ENCODE measurements at places on chromosomes 16 and 17.

DNA sequence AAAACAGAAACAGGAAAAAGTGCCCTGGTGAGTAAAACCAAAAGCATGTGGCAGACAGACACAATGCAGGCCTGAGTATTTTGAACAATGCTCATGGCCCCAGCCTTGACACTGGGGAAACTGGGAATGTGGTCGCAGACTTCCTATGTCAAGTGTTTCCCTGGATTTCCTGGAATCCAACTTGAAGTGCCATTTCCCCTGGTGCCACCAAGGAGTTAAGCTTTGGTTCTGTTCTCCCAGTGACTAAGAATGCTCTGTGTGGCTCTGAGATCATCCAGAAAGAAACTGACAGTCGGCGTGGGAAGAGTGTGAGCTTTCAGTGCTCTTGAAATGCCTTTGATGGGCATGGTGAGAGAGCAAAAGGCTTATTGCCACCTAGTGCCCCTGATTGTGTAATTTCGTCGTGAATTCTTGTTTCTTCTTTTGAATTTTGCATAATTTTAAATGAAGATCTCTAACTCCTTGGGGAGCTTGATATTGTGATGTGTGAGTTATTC lies 96.0 kb downstream of the YPEL2 start:
- peak; percentile 29 for DNase-seq

- DNase-seq = no peak
These were observed 437.2 kb downstream of the HS3ST3B1 start for GRCh38 chr17:14737984-14738651.

GRCh38 chr17:49511810-49512209 lies 16.7 kb downstream of the NGFR start:
- DNase-seq = no peak

DNA sequence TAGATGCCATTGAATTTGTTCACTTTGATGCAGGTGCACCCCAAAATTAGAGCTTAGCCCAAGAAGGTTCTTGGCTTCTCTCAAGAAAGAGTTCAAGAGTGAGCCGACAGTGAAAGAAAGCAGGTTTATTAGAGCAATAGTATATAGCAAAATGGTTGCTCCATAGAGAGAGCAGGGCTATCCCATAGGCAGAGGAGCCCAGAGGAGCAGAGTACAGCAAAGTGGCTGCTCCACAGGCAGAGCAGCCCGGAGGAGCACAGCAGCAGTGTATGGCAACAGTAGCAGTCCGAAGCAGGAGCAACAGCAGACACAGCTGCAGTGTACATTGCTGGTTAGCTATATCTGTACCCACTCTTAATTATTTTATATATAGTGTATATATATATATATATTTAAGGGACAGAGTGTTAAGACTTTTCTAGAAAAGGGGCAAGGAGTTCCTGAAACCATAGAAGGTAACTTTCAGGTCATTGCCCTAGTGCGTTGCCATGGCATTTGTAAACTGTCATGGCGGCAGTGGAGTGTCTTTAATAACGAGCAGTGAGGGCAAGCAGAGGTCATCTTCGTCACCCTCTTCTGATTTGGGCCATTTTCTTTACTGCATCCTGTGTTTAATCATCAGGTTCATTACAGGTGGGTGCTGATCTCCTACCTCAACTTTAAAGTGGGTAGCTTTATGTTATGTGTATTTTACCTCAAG lies 222.7 kb downstream of the CYB561 start:
- no peak for DNase-seq

- peak; percentile 81 for DNase-seq
These were observed 14.6 kb downstream of the ATP5PD start for GRCh38 chr17:75031972-75032719.

- no peak for DNase-seq
These were observed 127.9 kb upstream of the CDH11 start for GRCh38 chr16:65249768-65250167.

DNA sequence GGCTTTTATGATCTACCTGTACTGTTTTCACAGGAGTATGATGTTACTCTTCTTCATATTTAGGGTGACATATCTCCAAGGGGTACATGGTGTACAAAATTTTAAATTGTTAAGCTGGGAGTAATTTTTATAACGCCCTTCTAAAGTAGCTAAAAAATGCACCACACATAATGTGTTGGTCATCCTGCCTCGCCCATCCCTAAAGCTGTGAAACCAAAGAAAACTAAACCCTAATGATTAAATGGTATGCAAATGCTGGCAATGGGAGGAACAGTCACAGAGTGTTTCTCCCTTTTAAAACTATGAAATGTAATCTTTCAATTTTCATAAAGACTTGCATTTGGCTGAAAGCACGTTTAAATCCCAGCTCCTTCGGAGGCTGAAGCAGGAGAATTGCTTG lies 2.0 kb upstream of the KRT24 start:
- DNase-seq = no peak

- DNase-seq = no peak
These were observed 18.3 kb downstream of the IL4R start for GRCh38 chr16:27332105-27332504.

DNA sequence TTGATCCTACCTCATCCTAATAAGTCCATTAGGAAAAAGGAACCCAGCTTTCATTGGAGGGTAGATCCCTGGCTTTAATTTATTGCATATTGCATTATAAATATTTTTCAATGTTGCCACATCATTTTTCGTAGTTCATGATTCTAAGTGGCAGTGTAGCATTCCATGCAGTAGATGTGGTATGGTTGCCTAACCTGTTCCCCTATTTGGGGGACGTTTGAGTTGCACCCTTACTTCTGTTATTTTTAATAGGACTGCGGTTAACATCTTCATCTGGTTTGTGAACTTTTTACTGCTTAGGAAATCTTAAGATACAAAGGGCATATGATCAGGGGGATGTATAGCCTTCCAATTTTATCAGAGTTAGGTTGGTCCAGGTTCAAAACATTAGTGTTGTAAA lies 5.4 kb downstream of the SCPEP1 start:
- no peak for DNase-seq

- peak; percentile 49 for DNase-seq
These were observed 3.6 kb upstream of the XAF1 start for GRCh38 chr17:6752068-6752909.

DNA sequence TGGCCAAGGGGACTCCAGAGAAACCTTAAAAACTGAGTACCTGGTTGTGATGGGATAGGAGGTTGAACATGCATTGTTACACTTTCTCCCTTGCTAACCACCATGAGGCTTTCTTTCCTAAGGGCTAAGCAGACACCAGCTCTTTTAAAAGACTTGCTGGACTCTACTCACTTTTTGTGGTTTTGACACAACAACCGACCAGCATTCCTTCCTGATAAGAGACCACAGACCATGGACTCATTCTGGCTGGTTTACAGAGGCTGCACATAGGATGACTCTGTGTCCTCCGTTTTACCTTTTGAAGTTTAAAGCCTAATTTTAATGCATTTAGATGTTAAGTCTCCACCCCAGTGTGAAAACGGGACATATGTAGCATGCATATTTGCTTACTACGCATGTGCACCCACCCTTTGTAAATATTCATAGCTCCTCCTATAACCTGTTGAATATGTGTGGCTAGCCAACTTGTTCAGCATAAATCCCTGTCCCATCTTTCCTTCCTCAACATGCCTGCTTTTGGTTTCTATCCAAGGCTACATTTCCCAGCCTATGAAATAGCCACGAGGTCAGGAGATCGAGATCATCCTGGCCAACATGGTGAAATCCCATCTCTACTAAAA lies 475.9 kb downstream of the GRIN2A start:
- peak; percentile 1 for DNase-seq

DNA sequence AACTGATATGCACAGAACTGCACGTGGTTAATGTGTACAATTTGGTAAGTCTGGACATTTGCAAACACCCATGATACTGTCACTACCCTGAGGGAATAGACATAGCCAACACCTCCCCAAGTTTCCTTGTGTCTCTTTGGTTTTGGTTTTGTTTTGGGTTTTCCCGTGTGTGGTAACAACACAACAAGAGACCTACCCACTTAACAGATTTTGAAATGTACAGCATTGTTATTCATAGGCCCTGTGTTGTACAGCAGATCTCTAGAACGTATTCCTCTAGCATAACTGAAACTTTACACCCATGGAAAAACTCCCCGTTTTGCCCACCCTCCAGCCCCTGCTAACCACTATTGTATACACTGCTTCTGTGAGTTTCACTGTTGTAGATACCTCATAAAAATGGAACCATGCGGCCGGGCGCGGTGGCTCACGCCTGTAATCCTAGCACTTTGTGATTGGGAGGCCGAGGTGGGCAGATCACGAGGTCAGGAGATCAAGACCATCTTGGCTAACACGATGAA lies 76.3 kb upstream of the TBC1D3K start:
- DNase-seq = no peak

DNA sequence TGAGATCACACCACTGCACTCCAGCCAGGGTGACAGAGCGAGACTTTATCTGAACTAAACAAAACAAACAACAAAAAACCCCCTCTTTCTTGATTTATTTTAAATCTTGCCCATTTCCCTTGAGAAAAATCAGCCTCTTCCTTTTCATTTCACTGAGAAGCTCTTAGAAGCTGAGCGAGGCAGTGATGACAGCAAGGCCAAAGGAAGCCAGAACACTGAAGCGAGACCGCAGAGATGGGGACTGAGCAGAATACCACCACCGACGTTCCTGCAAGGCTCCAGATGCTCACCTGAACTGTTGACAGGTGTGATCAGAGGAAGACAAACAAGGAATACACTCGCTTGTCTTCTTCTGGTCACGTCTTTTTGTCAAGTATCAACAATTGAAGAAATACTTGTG lies 30.5 kb upstream of the IRF8 start:
- DNase-seq = no peak

GRCh38 chr16:63625126-63625525 lies 1496.7 kb downstream of the CDH11 start:
- no peak for DNase-seq

GRCh38 chr17:78010759-78011158 lies 52.3 kb downstream of the TNRC6C start:
- peak; percentile 33 for DNase-seq

DNA sequence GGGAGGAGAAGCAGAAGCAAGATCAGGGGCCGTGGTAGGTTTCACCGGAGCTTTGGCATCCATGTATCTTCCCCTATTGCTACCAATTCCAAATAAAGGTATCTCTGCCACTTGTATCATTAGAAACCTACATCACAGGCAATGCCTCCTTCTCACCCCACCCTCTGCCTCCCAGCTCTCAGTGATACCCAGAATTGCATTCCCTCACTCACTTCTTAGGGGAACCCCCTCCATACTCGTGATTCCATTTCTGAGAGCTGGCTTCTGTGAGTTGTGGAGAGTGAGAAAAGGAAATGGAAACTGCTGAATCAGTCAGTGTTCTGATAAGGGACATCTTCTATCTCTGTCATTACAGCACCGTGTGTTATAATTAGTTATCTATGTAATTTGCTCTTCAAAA lies 2.3 kb upstream of the CCL3 start:
- peak; percentile 52 for DNase-seq

DNA sequence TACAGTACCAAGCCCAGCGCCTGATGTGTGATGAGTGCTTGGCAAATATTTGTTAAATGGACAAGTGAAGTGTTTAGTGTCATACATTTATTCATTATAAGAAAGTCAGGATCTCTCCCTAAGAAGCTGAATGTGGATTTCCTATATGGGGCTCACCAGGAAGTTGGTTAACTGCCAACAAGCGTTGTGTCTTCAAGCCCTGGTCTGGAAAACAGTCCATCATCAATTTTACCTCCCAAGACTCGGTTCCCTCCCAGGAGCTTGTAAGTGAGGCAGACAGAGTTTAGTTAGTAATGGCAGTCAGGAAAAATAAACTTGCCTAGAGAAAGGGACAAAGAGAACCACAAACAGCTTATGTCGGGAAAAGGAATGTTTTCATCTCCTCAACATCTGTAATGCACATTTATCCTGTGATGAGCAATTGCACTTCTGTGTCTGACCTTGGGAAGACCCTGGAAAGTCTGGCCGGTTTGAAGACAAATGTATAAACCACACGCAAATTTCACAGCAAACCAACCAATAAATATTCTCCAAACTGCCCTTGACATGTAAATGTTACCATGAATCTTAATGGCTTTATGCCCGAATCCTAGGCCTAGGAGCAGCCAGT lies 28.3 kb downstream of the C16orf95 start:
- no peak for DNase-seq

GRCh38 chr17:35051579-35052240 lies 11.8 kb downstream of the RFFL start:
- peak; percentile 40 for DNase-seq

GRCh38 chr16:48999508-48999907 lies 282.1 kb downstream of the CBLN1 start:
- DNase-seq = no peak

DNA sequence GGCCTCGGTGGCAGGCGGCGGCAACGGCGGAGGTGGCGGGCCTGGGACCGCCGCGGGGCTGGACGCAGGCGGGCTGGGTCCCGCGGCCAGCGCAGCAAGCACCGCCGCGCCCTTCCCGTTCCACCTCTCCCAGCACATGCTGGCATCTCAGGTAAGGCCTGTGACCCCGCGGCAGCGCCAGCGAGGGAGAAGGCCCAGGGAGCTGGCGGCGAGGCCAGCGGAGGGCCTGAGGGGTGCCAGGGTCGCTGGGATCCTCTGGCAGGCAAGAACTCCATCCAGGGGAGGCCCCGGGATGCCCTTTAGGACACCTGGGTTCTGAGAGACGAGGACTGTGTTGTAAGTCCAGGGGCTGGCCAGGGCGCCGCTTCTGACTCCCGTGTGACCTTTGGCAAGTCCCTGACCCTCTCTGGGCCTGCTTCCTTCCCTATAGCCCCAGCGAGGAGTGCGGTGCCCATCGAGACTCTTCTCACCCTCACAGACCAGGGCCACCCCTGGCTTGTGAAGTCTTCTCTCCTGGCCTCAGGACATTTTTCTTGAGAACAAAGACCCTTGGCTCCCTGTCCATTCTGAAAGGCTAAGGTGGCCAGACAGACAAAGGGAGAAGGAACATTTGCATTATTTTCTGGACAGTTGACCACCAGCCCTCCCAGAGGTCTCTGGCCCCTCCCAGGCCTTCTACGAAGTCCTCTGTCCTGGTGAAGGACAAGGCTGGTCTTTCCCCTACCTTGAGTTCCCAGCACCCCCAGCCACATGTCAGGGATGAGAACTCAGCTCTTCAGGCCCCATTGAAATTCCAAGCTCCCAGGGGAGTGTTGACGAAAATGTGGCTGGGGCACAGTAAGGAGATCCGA lies 6.3 kb downstream of the TBX2 start:
- DNase-seq = no peak

GRCh38 chr16:85172455-85173145 lies 60.3 kb upstream of the CIBAR2 start:
- peak; percentile 73 for DNase-seq

DNA sequence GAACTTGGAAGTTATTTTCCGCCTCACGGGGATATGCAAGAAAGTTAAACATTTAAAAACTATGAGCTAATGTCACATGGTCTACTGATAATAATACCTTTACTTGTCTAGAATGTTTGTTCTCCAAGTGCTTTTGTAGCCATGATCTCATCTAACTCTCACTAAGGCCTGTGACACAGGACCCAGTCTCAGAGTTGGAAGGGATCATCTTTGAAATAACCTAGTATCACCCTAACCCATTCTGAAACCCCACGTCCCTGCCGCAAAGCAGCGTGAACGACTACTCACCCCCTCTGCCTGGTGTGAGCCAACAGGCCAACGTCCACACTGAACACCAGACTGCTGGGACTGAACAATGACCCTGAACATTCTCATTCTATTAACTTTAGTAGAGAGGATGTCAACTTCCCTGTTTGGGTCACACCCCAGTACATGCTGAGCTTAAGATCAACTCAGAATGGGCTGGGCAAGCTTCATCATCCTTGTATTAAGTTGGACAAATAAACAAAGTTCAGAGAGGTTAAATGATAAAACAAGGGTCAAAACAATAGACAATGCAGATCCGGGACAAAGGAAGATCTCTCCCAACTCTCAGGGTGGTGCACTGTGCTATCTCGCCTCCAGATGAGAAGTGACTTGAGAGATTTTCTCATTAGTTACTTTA lies 54.8 kb upstream of the BCAR1 start:
- DNase-seq = peak; percentile 31
